ENCODE measurements at places on chromosomes 4 and X.

DNA sequence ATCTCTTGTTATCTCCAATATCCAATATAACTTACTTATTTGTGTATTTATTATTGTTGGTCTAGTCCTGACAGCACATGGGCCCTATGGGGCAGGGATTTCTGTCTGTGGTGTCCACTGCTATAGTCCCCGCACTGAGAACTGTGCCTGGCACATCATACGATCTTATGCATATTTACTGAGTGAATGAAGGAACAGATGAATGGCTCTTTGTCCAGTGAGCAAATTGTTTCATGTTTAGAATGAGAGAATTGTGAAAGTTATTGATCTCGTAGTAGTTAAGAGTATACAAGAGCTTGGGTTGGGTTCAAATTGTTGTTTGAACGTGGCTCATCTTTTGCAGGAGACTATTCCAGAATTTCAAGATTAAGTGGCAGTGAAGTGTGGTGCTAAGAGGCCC is 96.1 kb upstream of the SLC34A2 start:
- no peak for DNase-seq

DNA sequence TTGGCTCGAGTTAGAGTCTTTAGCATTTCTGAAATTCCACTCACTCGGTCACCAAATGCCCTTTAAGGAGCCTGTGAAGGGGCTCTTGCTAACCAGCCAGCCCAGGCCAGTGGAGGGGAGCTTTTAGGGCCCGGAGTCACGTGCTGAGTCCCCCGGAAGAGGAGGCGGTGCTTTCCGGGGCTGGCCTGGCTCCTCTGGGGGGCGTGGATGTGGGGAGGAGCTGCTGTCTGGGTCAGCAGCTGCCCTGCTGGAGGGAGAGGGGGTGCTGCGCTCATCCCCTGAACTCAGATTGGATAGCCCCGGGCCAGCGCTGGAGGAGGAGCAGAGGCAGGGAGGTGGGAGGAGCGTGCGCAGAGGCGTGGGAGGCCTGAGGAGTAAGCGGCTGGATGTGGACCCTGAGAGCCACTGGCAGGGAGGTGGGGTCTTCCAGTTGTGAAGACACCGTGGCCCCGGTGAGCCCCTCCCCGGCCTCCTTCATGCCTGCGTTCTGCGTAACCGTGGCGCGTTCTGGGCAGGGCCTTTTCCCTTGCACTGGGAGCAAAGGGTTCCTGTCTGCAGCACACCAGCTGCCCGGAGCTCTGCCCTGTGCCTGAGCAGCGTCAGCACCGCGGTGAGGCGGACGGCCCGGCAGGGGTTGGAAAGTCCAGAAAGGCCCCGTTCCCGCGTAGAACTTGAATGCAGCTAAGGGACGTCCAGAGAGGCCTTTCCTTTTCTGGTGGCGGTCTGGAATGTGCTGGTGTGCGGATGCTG is 19.7 kb downstream of the MAEA start:
- no peak for DNase-seq

GRCh38 chrX:39985551-39985950 is 112.2 kb downstream of the BCOR start:
- no peak for DNase-seq

DNA sequence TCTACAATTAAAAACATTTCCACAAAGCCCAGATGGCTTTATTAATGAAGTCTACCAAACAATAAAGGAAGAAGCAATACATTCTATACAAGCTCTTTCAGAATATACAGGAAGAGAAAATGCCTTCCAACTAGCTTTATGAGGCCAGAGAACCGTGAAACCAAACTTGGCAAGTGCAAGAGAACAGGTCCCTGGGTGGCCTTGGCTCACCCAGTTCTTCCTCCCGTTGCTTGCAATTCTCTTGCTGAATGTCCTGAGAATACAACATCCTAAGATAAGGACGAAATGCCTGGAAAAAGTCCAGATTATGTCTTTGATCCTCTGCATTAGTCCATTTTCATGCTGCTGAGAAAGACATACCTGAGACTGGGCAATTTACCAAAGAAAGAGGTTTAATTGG is 204.9 kb downstream of the MAD2L1 start:
- DNase-seq: no peak

DNA sequence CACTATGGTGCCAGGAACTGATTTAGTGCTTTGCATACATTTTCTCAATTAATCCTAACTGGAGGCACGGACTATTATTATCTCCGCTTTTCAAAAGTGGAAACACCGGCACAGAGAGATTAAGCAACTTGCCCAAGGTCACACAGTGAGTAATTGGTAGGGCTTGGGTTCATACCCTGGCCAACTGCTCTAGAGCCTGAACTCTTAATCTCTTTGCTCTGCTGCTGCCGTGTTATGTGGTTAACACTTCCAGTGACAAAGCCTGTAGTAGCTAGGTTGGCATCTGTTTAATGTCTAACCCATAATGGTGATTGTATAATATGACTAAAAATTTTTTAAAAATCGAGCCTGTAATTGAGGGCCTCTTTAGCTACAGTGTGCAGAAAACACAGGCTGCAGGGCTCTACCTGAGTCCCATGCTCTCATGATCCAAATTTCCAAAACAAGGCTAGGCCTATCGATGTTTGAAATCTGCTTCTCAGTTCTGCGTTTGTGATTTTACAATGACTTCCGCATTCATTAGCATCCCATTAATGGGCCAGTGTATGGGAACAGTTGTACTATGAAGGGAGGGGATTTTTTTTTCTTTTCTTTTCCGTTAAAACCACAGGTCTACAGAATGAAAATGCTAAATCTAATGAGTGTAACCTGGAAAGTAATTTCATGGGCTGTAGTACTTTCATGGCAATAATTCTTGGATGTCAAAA is 219.3 kb upstream of the JADE1 start:
- DNase-seq: no peak

DNA sequence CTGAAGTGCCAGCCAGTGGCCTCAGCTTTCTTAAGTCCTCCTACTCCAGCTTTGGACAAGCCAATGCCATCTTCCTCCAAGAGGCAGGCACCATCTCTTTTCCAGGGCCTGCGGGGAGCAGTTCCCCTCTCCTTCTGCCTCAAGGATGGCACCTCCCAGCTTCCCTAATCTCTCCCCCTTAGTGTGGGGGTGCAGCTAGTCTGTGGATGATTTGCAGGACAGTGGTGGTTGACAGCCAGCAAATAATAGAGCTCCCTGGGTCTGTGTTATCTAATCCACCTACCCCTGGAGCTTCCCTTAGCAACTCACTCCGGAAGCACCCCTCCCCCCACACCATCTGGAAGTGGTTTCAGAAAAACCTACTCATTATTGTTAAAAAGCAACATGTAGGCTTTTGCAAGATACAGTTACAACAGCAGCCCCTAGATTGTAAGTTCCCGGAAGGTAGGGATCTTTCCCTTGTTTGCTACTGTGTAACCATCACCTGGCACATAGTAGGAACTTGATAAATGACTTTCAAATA is 247.1 kb downstream of the BCOR start:
- DNase-seq: no peak

DNA sequence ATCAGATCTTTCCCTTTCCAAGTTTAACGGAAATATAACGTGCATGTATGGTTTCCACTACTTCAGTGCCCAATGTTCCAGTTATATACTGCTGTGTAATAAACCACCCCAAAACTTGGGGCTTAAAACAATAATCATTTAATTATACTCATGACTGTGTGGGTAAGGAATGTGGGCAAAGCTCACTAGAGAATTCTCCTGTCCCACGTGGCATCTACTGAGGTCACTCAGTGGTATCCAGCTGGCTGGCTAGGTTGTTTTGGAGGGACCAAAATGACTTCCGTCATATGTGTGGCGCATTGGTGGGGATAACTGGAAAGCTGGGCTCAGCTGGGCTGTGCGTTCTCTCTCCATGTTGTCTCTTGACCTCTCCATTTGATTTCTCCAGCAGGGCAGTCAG is 18.5 kb downstream of the ZCCHC18 start:
- no peak for DNase-seq

DNA sequence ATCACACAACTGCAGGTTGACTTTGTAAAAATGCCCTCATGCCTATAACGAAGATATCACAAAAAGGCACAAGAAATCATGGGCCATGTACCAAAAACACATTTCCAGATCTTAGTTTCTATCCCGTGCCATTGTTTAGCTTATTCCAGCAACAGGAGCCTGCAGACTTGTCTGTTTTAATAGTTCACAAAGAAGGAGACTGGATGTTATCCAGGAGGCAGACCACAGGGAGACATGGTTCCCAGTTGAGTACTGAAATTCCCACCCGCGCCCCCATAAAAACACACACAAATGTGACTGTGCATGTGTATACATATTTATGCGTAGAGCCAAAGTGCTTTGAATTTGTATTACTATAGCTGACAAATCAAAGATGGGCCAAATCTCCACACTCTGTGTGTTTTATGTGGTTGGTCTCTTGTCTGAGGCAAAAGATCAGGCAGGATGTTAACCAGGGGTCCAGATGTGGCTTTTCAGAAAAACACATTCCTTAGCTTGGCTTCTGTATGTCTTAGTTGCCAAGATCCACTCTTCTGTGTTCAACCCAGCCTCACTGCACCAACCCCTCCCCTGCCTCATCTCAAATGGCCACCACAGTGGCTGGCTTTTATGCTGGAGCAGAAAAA is 469.2 kb upstream of the DIPK2B start:
- DNase-seq: no peak

GRCh38 chr4:179399054-179399782 is 1957.0 kb upstream of the AGA start:
- no peak for DNase-seq

DNA sequence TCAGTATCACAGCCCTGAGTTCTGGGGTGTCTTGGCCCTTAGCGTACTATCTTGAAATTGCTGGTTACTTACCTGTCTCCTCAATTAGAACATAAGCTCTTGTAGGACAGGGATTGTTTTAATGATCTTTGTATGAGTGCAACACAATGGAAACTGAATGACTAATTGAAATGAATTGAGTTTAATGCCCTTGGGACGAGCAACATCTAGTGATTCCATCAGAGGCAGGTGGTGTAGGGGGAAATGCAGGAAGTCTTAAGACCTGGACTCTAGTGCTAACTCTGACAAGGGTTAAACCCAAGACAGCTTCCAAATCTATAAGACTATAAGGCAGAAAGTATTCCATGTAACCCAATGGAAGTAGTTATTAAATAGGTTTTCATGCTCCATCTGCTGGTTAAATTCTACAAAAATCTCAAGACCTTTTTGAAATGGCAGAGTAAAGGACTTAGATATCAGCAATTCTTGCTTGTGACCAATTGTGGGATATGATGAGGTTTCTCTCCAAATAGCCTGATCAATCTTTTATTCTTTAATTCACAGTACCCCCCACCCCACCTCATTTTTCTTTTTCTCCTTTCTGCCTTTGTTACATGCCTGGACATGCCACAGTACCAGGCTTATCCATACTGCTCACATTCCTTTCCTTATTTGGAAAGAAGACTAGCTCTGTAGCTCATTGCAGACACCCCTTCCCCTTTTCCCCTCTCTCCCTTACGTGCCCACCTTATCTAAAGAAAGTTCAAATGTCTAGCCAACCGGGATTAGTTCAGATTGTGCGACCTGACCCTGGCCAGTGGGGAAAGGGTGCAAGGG is 340.8 kb downstream of the PAPSS1 start:
- no peak for DNase-seq

DNA sequence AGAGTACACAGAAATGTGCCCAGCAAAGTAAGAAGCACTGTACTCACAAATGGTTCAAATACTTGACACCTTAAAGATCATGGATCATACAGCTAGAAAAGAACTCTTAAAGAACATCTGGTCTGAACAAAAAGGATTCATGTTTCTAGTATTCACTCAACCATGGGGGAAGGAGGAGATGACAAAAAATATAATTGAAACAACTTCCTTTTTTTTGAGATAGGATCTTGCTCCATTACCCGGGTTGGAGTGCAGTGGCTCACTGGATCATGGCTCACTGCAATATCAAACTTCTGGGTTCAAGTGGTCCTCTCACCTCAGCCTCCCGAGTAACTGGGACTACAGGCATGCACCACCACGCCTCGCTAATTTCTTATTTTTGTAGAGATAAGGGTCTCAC is 6.0 kb downstream of the DHX15 start:
- no peak for DNase-seq

GRCh38 chrX:72373136-72373535 is 67.4 kb upstream of the CITED1 start:
- no peak for DNase-seq

- no peak for DNase-seq
Measured at GRCh38 chr4:21819086-21819485, 129.5 kb downstream of the KCNIP4 start.

DNA sequence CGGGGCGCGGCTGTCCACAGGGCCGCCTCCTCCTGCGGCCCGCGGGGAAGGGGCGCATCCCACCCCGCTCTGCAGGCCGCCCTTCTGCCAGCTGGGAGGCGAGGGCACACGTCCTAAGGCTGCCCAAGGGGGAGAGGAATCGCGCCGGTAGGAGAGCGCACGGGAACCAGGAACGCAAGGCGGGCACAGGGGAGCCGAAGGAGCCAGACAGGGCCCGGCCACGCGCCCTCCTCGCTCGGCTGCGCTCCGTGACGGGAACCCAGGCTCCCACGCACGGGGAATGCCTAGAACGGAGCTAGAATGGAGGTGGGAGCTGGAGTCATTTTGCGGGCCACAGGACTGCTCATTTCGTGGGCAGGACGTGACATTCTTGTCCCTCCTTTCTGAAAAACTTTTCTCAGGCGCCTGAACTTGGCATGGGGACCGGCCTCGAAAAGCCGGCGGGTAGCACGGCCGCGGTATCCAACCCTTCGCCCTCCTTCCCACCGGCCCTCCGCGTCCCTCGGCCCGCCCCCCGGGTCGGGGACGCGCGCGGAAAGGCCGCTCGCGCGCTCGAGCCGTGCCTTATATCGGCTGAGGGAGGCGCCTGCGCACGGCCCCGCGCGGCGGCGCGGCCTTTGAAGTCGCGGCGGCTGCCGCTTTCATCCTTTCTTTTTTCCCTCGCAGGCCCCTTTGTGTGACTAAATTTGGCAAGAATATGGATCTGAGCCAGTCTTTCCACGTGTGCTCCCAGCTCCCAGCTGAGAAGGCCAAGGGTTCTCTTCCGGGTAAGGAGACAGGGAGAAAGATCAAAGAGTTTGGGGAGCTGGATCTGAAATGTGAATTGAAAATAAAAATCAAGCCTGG is 4.2 kb upstream of the LEF1 start:
- DNase-seq: peak; percentile 38

- no peak for DNase-seq
Measured at GRCh38 chr4:143377611-143378099, 41.0 kb downstream of the GAB1 start.

GRCh38 chr4:186839122-186840037 is 115.7 kb upstream of the FAT1 start:
- DNase-seq: no peak

DNA sequence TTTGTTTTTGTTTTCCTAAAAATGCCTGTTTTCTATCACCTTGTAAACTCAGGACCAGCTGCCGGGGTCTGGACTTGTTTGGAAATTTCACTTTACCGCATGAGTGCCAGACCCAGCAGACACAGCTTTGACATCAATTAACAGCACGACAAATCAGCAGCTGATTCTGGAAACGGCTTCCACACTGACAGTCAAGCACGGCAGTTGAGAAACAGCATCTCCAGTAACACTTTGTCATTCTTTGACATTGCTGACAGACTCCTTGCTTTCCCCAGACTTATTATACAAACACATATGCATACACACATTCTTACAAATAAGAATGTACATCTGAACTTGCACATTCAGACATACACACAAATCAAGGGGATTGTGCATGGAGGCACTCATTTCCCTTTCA is 1017.6 kb upstream of the HS3ST1 start:
- no peak for DNase-seq
